ENCODE measurements at places on chromosomes 2 and 18.

DNA sequence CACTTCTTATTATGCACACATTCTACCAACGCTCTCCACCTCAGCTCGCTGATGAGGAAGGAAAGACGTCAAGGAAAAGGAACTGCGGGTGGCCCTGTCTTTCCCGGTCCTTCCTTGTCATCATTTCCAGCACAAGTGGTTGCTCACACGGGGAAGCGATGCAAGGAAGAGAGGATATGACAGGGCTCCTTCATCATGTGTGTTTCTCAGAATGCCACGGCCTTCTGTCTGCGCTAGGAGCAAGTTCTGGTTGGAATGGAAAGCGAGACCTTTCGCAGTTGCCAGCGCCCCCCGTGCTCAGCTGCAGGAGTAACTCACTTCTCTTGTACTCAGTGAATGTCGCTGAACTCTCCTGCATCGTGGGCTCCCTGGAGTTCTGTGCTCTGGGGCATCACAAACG lies 191.8 kb upstream of the GLI2 start:
- DNase-seq, result no peak

- DNase-seq, result peak; percentile 2
Measured at GRCh38 chr2:220334210-220334609, 706.8 kb downstream of the SLC4A3 start.

- no peak for DNase-seq
Measured at GRCh38 chr2:147386284-147386683, 458.5 kb upstream of the ACVR2A start.

GRCh38 chr2:22957446-22957845 lies 427.5 kb upstream of the KLHL29 start:
- DNase-seq, result no peak

- no peak for DNase-seq
Measured at GRCh38 chr2:84238907-84239306, 220.2 kb downstream of the SUCLG1 start.

GRCh38 chr2:41934329-41934958 lies 113.4 kb upstream of the PKDCC start:
- DNase-seq, result no peak

DNA sequence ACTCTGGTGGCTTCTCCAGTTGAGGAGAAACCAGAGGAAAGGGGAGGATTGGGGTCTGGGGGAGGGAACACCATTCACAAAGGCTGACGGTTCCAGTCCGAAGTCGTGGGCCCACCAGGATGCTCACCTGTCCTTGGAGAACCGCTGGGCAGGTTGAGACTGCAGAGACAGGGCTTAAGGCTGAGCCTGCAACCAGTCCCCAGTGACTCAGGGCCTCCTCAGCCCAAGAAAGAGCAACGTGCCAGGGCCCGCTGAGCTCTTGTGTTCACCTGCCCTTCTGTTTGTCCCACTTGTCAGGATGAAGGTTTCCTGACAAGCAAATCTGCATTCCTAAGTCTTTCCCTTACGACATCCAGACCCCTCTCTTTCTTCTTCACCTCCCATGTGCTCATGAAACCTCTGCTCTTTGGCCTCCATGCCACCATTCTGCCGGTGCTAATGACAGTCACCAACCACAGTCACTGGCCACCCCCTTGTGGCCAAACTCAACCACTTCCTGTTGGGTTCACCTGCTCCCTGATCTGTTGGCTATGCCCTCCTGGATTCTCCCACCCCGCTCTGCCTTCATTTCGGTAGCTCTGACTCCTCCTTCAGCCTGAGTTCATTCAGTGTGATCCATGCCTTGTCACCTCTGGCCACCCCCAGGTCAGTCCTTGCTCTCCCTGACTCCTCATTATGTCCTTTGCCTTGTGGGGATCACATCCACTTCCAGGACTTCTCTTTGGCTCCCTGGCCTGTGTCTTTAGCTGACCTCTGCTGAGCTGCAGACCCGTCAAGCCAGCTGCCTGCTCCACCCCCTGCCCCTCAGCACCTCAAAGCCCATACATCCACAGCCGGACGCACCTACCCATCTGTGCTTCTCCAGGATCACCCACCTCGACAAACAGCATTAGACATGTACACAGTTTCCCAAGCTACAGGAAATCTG lies 17.6 kb downstream of the EMX1 start:
- no peak for DNase-seq

DNA sequence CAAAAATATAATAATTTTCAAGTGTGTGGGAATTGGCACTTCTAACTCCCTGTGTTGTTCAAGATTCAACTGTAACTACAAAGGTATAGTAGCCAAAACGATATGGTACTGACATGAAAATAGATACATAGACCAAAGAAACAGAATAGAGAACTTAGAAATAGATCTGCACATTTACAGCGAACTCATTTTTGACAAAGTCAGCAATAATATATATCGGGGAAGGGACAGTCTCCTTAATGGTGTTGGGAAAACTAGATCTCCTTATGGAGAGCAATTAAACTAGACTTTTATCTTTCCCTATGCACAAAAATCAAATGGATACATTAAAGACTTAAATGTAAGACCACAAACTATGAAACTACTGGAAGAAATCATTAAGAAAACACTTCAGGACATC lies 1530.6 kb upstream of the SLC39A10 start:
- no peak for DNase-seq

GRCh38 chr18:64202863-64203262 lies 54.0 kb upstream of the LINC00305 start:
- DNase-seq, result no peak

- DNase-seq, result no peak
Measured at GRCh38 chr18:76195601-76196000, 299.4 kb downstream of the ZNF516 start.

- no peak for DNase-seq
Measured at GRCh38 chr2:185919155-185919554, 180.6 kb downstream of the FSIP2 start.

DNA sequence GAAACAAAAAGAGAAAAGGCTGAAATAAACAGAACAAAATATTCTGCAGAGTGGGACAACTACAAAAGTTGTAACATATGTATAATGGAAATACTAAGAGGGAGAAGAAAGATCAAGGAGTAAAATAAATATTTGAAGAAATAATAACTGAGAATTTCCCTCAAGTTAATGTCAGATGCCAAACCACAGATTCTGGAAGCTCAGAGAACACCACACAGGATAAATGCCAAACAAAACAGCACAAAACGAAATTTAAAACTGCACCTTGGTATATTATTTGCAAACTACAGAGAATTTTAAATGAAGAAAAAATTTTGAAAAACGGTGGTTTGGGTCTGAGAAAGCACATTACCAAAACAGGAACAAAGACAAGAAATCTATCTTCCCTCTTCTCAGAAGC lies 1588.9 kb upstream of the TMEFF2 start:
- DNase-seq, result no peak

DNA sequence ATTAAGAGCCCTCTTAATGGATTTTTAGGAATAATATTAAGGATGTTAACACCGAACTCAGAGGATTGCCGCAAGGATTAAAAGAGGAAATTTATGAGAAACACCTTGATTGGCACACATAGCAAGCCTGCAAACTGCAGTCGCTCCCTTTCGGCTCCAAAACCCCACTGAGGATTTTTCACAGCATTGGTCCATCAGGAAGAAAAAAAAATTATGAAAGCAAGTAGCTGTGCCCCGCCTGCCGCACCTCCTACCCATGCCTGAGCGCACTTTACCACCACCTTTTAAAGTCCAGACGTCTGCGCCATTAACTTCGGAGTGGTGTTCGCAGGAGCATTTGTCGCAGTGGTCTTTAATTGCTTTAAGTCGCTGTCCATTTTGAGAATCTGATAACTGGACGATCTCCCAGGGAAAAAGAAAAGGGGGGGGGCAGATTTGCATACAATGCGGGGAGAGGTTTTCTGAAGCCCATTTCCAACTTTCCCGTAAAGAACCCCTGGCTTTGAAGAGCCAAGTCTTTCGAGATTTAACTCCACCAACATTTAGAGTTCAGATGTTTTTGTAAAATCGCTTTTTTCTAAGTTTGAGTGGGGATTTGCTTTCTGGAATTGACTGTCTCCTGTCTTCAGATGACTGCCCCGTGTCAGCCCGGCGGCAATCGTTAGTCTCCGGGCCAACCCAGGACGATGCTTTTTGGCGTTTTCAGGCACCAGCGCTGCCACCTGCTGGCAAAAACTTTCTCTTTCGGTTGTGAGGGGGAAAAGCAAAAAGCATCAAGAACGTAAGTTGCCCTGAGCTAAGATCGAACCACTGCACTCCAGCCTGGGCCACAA lies 913 bp upstream of the TRABD2A start:
- DNase-seq, result peak; percentile 61

DNA sequence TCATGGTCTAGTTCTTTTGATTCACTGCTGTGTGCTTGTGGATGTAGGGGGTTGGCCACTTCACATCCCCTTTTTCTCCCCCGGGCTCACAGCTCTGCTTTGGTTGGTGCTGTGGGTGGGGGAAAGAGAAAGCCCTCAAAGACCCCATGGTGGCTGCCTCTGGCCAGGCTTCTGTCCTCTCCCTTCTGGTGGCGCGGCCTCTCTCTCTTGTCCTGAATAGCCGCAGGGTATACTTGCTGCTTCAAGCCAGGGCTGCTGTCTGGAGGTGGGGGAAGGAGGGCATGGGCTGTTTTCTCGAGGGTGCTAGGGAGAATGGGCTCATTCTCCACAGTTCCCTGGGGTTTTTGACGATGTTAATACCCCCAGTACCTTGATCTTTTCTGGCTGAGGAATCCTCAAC lies 53.9 kb downstream of the IL1R2 start:
- no peak for DNase-seq

GRCh38 chr18:23538001-23538400 lies 34.7 kb downstream of the RMC1 start:
- no peak for DNase-seq

DNA sequence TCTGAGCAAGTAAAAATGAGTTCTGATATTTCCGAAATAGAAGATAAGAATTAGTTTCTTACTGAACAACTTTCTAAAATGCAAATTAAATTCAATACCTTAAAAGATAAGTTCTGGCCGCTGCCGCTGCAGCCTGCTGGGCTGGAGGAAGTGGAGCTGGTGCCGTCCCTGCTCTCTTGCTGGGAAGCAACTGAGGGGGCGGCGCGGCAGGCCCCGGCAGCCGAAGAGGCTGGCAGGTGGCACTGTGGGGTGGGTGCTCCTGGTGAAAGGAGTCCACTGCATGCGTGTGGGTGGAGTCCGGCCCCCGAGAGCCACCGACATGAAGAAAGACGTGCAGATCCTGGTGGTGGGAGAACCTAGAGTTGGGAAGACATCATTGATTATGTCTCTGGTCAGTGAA lies 89.5 kb upstream of the ZNF519 start:
- no peak for DNase-seq

GRCh38 chr2:239600650-239601049 lies 199.8 kb upstream of the HDAC4 start:
- no peak for DNase-seq

DNA sequence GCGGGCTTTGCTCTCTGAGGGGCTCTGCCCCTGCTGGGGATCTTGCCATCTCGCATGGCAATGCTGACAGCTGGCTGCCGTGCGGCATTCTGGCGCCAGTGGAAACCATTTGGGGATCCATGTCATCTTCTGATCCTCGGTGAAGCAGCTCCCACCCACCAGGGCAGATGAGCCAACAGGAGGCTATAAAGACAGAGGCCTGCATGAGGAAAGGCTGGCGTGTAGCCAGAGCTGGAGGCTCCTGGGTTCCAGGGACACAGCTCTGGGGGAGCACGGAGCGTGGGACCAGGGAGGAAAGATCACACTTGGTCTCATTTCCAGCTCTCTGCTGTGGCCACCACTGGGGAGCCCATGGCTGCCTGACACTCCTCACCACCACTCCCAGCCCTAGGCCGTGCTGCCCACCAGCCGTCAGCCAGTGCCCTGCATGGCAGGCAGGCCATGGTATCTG lies 145.8 kb downstream of the ZFP36L2 start:
- DNase-seq, result no peak

GRCh38 chr2:31980674-31981356 lies 30.0 kb downstream of the MEMO1 start:
- no peak for DNase-seq

DNA sequence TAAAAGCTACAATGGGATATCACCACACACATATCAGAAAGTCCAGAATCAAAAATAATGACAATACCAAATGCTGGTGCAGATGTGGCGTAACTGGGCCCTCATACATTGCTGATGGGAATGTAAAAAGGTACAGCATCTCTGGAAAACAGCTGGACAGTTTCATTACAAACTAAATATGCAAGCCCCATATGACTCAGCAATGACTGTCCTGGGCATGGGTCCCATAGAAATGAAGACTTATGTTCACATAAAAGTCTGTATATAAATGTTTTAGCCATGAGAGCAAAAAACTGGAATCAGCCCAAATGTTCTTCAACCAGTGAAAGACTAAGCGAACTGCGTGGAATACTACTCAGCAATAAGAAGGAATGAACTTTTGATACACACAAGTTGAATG lies 56.7 kb downstream of the ALPK2 start:
- no peak for DNase-seq
